ENCODE measurements at places on chromosomes 11 and 22.

DNA sequence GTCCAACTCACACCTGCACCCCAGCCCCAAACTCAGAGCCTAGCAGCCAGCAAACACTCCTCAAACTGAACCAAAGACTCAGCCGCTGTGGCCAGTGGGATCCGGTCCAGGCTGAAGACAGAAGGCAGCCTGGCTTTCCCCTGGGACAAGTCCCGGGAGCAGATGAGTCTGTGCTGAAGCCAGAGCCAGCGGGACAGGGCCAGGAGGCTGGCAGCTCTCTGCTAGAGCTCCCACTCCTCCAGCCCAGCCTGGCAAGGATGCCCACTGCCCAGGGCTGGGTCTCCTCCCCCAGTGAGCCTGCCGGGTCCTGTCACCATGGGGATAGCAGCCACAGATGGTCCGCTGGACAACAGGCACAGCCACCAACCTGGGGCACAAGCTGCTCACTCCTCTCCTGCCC is 42.9 kb upstream of the PRR5 start:
- DNase-seq, result no peak

- no peak for DNase-seq
Observed at GRCh38 chr11:117866526-117866925, 9.9 kb downstream of the FXYD6 start.

- DNase-seq, result no peak
Observed at GRCh38 chr11:83187465-83187864, 6.0 kb upstream of the ANKRD42 start.

GRCh38 chr22:20550851-20551744 is 43.7 kb downstream of the MED15 start:
- peak; percentile 24 for DNase-seq

DNA sequence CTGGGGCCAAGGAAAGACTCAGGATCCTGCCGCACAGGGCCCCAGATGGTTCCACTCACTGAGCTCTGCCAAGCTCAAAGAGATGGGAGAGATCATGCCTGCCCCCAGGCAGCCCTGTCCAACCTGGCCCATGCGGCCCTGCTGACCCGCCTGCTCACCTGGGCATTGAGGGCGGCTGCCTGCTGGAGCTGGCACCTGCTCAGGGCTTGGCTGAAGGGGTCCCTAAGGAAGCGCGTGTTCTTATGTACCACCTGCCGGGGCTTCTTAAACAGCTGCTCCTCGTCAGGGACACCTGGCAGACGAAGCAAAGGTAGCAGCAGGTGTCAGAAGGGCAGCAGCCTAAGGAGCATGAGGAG is 5.5 kb downstream of the ESS2 start:
- no peak for DNase-seq

DNA sequence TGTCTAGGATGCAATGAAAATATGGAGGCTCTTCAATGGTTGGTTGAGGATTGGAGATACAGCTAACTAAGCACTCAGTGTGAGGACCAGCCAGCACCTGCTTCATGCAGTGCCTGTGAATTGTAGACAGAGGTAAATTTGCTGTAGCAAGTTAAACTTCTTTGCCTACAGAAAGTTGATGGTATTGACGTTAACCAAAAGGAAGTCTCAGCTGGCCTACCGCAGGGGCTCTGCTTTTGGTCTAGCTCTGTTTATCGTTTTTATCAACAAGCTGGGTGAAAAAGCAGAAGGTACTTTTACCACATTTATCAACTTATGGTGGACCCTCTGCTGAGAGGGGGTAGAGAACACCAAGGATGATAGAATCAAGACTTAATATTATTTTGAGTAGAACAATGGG is 51.6 kb downstream of the GRAMD1B start:
- no peak for DNase-seq

DNA sequence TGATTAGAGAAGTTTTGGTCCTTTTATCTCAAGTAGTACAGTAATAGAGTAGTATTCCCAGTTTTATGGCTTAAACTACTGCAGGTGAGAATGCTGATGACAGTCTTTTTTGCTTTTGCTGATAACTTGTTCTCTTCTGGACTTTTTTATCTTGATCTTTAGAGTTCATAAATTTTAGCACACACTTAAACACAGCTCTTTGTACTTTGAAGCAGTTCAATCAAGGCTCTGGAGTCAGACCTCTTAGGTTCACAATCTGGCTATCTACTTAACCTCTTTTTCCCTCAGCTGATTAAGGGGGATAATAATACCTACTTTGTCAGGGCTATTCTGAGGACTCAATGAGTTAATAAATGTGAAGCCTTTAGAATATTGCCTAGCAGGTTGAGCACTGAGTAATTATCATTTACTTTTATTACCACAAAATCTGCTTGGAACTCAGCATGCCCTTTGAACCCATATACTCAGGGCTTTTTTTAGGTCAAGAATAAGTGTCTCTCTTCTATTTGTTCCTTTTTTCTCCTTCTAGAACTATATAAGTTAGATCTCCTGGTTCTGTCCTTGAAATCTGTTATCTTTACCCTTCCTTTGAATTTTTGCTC is 51.9 kb downstream of the CSTF3 start:
- DNase-seq, result no peak

DNA sequence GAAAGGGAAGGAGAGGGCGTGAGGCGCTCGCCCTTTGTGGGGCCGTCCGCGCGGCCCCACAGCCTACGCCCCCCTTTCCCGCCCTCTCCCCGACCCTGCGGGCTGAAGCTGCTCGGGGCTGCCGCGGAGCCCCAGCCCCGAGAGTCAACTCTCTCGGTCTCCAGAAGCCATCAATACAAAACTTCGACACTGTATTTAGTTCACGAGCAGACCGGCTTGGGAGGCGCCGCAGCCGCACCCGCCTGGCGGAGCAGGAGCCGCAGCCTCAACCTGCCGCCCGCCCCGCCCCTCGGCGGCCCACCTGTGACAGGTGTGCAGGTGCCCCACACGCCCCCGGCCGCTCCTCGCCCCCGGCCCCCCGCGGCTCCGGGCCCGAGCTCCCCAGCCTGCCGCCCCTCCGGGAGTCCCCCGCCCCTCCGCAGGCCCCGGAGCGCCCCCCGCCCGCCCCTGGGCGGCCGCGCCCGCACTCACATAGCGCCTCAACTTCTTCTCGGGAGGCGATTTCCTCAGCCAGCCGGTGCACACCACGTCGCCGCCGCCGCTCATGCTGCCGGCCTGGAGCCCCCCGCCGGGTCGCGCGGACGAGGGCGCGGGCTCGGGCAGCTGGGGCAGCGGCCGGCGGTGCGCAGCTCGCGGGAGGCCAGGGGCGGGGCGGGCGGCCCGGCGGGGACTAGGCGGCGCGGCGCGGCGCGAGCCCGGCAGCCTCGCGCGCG is at the start of gene GAB2:
Gene GAB2 (minus strand): TSS at position 646 of the 713 bp plus-strand sequence. CDS start 100 bp downstream, at position 546.
- peak; percentile 41 for DNase-seq

DNA sequence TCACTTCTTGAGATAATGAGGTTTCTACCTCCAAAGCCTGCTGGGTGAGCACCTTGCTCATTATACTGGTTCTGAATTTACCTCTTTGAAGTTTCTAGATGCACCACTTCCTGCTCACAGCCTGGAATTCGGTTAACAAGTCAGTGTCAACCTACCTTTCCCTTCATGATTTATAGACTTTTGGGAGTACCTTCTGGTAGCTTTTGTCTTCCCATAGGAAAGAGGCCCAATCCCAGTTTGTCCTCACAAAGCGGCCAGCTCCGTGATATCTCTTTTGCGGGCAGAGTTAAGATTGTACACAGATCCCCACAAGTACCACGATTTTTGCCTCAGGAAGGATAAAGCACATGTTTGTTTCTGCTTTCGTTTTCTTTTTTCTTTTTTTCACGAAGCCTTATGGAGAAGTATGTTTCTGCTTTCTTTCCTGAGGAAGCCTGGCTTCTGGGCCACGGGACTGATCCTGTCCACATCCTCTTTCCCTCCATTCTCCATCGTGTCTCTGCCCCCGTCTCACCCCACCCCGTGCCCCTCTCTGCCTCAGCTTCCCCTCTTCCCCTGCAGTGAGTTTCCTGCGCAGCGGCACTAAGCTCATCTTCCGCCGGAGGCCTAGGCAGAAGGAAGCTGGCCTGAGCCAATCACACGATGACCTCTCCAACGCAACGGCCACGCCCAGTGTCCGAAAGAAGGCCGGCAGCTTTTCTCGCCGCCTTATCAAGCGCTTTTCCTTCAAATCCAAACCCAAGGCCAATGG is 5.7 kb upstream of the HINFP start:
- no peak for DNase-seq

DNA sequence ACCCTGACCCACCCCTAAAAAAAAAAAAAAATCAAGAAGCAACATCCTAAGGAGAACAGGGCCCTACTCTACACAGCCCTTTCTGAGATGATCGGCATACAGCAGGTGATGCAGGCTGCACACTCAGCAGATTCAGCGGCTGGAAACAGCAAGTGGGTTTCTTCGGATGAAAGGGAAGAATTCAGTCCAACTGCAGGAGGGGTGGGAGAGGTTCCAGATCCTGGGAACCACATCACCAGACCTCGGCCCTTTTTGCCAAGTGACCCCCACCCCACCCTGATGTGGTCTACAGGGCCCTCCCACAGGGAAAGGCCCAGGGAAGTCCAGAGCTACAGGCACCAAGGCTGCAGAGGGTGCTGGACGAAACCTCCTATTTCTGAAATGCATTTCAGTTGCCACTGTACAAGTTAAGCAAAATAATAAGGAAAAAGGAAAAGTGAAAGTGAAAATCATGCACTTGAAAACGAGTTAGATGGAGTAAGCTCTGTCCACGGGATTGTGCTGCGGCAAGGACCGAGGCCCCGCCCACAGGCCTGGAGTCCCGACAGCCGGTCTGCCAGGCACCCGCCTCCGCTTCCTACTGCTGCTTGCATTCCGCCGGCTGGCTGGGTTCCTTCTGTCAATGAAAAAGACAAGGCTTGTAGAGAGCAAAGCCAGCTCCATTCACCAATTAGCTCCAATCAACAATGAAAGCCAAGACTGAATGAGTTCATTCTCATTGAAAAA is 16.0 kb upstream of the PHLDA2 start:
- DNase-seq, result peak; percentile 74

GRCh38 chr11:111946499-111946898 is 9.4 kb downstream of the DIXDC1 start:
- no peak for DNase-seq

- no peak for DNase-seq
Observed at GRCh38 chr11:41486424-41486823, 27.0 kb upstream of the LRRC4C start.

- DNase-seq, result peak; percentile 11
Observed at GRCh38 chr11:61793083-61793828, 545 bp downstream of the FEN1 start.

All from epithelial cell of esophagus (primary cell).